Stimulated activated memory B cell treated with anti-CD40 and anti-IgM and Interleukin-4, amounts not matched to agents 10 μg/mL and 1 μg/mL and 100 μg/mL, for 72 hours (primary cell): ENCODE measurements at places on chromosomes 3 and 15.

GRCh38 chr15:89326316-89326715 is 8.3 kb downstream of the POLG start:
- no peak for ATAC-seq

- no peak for ATAC-seq
Measured at GRCh38 chr3:13028010-13028821, 45.0 kb downstream of the IQSEC1 start.

DNA sequence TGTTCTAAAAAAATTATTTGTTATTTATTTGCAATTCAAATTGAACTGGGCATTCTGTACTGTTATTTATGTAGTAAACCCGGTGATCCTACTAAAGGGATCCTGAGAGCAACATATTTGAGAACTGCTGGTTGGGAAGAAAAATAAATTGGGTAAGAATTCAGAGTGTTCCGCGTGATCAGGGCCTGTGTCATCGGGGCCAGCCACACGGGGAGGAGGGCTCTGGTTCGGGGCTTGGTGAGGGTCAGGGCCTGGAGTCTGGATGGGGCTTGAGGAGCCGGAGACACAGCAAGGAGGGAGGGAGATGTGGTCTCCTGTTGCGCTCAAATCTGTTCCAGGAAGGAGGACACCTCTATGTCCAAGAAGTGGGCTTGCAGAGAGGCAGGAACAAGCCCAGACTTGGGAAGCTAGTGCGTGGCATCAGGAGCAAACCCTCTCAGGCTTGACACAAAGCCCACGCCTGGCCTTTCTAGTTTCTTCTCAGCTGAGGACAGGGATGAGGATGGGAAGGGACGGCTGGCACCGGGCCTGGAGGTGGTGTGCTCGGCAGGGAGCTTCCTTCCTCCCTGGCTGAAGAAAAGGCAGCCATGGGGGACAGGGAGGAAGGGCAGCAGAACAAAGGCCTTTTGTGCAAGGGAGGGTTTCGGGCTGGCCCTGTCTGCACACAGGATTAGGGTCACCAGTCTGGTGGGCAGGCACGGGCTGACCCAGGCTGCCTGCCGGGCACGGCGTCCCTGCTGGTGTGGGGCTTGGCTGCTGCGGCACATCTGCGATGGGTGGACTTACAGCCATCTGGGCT is 22.9 kb upstream of the FBLN2 start:
- ATAC-seq, result peak; percentile 26

DNA sequence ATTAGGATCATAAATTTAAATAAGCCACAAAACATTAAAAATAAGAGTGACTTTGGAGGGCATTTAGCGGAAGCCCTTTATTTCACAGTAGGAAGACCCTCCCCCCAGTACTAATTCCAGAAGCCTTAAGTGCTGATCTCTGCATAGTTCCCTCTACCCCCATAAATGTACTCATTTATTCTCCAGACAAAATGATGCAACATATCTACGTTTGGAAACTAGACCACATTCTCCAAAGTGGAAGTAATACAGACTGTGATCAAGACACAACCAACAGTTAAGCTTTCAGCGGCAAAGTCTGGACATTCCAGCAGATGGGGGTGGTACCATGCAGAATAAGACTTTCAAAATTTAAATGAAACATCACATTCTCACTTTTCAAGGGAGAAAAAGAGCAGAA is 44.8 kb upstream of the RPS17 start:
- ATAC-seq, result no peak

GRCh38 chr15:88394553-88395145 is 72.5 kb downstream of the MRPL46 start:
- no peak for ATAC-seq

DNA sequence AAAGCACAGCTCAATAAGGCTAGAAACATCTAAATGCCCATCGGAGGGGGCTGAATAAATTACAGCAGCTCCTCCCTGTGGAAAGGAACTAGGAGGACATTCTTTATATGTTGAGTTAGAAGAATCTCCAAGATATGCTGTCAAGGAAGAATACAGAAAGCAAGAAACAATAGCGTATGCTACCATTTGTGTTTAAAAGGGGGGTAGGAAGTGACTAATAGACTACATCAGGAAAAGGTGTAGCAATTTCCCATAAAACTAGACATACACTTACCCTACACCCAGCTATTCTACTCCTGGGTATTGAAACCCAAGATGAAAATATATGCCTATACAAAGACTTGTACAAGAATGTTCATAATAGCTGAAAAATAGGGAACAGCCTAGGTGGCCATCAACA is 21.6 kb downstream of the SEC61A1 start:
- ATAC-seq, result no peak

- ATAC-seq, result peak; percentile 74
Measured at GRCh38 chr15:52559022-52559421, 9.8 kb downstream of the ARPP19 start.
